Naive thymus-derived CD4-positive, alpha-beta T cell (primary cell): ENCODE measurements at places on chromosomes 16 and 17.

GRCh38 chr17:16243801-16244567, 27.0 kb downstream of the PIGL start:
- no peak for DNase-seq

- DNase-seq, result no peak
These were observed 40.2 kb downstream of the SLC7A5 start for GRCh38 chr16:87828907-87829621.

DNA sequence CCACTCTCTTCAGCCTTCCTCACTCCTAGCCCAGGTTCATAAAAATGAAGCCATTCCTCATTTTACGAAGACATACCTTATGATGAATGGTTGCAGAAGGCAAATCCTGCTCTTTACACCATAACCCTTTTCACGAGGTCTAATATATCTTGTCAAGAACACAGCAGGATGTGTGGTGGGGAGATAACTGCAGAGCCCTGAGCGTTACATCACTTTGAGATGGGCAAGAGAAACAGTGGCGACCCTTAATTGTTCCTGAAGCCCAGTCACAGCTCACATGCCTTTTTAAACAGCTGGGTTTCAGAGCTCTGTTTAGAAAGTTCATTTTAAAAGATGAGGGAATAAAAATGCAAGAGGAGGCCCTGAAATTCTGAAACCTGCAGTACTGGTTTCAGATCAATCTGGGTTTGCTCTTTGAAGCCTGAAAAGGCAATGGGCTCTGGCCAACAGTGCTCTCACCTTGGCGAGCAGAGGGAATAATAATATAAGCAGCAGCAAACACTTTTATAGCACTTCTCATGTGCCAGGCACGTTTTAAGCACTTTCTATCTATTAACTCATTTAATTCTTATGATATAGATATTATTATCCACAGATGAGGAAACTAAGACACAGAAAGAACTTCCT, 2.9 kb downstream of the FAM117A start:
- no peak for DNase-seq

- peak; percentile 96 for DNase-seq
These were observed at the start of gene C16orf46 for GRCh38 chr16:81077076-81077940. Gene C16orf46 (minus strand): TSS chr16:81077238. CDS start chr16:81063955, 13,283 bp downstream.

DNA sequence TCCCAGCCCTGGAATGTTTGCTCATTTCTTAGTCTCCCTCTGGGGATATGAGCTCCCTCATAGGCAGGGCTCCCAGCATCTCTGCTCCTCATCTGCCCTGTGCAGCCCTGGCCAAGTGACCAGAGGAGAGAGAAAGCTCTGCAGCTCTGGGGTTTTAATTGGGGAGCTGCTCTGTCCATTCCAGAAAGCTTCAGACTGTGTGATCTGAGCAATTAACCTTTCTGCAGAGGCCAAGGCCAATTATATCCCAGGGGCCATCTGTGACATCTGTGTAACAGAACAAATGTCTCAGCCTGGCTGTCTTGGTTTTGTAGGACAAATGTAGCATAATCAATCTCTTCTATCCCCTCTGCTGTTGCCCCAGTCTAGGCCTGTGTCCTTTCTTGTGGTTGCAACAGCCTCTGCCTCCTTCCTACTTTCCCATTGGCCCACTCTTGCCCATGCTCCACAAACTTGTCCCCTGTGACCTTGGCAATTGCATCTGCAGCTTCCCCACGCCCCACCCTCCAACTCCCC, 156.0 kb downstream of the GSG1L start:
- DNase-seq, result no peak
